Cardiac septum (tissue), 1 donor: ENCODE measurements at places on chromosomes 5 and 9.

- no peak for DNase-seq
Measured at GRCh38 chr9:93059011-93059714, 662 bp downstream of the SUSD3 start.

DNA sequence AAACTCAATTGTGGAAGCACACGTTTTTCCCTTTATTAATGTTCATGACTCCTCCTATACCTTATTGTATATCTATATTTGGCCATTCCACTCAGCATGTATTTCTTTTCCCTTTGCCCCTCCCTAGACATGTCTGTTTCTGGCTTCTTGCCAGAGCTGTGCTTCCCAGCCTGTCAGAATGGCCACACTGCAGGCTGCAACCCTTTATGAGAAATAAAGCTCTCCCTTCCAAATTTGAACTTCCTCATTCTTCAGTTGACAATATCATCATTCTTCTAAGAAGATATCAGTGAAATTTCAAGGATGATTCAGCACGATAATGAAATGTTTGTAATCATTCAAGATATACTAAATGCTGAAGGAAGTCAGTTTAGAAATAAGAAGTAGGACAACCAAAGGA lies 107.6 kb upstream of the PRSS3 start:
- no peak for DNase-seq

GRCh38 chr9:85521371-85522197 lies 220.2 kb downstream of the AGTPBP1 start:
- no peak for DNase-seq

DNA sequence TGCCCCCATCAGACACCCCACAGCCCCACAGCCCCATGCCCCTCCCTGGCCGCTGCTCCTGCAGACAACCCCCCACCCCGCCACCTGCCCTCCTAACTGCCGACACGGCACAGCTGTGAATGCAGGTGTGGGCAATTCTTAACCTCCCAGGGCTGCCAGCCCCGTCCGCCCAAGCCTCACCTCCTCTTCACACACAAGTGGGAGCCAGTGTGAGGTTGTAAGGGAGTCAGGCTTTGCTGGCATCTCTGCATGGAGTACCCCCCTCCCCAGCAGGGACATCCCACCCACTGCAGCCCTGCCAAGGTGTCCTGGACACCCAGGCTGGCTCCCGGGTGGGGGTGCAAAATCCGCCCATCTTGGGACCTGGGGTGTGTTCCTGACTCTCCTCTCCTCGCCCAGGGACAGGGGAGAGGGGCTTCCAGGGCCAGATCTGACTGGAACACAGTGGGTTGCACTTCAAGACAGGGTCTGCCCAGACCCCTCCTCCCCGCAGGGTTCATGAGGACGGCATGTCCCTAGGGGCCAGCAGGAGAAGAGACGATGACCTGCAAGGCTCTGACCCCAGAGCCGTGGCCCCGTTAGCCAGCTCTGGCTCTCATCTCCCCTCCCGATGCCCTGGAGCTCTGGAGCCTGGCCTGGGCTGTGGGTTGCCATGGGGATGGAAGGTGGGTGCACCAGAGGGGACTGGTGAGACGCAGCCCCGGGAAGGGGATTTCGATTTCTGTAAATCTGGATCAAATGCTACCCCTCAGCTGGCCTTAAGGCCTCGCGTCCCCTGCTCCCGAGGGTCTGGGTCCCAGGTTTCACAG lies 34.4 kb downstream of the SARDH start:
- peak; percentile 66 for DNase-seq

- no peak for DNase-seq
Measured at GRCh38 chr9:33185858-33186257, 18.7 kb upstream of the B4GALT1 start.

- DNase-seq: no peak
Measured at GRCh38 chr5:74638970-74639806, 1.3 kb downstream of the ENC1 start.

DNA sequence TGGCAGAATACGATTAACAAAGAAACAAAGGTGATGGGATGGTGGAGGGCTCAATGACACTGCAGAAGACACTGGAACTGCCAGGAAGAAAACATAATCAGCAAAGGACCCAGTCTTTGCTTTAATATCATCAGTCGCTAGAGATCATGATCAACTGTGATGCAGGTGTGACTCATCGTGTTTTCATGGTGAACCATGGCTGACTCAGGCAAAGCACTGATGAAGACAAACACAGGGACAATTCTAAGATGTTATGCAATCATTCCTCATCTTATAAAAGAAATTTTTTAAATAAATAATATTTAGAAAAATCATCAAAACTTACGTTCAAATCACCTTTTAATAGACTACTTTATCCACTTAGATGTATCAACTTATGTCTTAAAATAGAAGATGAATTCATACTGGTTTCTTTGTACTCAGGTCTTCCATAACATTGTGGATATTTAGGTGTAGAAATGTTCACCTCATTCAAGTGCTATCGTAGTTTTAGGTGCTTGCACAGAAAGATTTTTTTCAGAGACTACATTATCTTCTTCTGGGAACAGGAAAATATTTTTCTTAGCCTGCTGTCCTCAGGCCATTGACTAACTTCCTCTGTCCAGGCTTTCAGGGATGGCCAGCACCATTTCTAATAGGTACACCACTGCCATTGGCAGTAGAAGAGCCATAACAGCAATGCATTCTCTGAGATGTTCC lies 673.4 kb upstream of the MEF2C start:
- no peak for DNase-seq

- DNase-seq: no peak
Measured at GRCh38 chr9:92266486-92266885, 27.0 kb downstream of the IARS1 start.

- DNase-seq: no peak
Measured at GRCh38 chr5:71563161-71563560, 24.0 kb upstream of the MCCC2 start.

DNA sequence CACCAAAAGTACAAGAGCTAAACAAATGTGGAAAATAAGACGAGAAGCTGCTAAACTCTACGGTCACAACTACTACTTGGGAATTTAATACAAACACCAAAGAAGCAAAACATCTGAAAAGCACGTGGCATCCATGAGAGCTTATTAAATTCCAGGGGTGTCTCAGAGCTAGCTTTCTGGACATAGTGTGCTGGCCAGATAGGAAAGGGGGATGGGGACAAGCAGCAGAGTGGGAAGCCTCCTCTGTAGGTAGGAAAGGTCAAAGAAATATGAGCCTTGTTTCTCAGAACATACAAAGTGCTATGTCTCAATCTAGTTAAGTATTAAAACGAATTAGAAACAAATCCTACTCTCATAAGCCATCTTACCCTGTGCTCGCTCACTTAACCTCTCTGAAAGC lies 51.3 kb upstream of the GOLPH3 start:
- DNase-seq: no peak

- DNase-seq: no peak
Measured at GRCh38 chr9:90815944-90816357, 14.3 kb downstream of the SYK start.

DNA sequence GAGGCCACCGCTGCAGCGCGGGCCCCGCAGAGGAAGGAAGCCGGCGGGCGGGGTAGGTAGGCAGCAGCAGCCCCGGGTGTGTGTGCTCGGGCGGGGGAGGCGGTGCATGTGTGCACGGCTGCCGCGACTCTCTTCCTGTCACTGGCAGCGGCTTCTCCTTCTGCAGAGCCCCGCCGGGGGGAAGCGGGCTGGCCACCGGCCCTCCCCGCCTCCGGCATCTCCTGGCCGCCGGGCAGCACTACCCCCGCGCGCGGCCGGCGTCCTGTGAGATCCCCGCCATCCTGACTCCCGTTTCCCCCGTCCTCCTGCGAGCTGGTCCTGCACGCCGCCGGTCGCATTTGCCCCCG lies 315 bp downstream of the PIK3R1 start:
- DNase-seq: no peak

DNA sequence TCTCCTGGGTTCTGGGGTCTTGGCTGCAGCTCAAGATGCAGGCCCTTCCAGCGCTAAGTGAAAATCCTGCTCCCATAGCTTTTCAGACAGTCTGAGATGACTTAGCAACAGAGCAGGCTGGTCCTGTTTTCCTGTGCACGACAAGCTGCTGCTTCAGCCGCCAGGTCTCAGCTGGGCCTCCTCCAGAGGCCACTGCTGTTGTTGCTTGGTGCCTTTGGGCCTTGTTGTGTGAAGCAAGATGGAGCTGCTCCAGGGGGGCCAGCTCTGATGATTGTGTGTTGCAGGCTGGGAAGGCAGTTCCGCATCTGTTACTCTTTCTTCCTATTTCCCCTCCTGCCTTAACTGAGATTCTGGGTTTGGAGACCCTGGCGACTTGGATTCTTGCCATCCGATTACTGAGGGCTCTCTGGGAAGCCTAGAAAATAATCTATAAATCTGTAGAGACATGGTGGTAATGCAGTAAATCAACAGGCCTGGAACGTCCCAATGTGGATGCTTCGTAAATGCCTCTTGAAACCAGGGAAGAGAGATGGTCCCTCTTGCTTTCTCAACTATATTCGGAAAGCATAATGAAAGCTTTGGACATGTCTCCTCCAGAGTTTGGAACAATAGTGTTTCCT lies 3.2 kb downstream of the MAP1B start:
- DNase-seq: no peak

DNA sequence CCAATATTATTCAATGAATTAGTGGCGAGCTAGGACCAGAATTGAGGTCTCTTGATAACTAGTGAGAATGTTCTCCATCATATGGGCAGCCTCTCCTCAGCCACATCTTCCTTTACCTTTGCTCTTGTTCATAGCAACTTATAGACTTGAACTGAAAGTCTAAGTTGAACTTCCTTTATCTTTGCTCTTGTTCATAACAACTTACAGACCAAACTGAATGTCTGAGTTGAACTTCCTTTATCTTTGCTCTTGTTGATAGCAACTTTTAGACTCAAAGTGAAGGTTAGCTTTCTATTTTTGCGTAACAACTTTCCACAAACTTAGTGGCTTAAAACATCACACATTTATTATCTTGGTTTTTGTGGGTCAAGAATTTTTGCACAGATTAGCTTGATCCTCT lies 146.4 kb upstream of the C9orf72 start:
- DNase-seq: no peak

DNA sequence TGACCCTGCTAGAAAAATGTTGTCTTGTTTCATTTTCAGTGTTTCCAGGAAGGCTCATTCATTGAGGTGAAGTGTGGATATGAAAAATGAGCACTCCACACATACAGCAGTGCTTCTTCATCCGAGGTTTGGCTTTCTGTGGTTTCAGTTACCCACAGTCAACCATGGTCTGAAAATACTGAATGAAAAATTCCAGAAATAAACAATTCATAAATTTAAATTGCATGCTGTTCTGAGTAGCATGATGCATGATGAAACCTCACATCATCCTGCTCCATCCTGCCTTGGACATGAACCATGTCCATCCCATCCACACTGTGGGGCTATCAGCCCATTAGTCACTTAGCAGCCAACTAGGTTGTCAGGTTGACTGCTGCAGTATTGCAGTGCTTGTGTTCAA lies 10.4 kb upstream of the SLC45A2 start:
- DNase-seq: no peak

GRCh38 chr5:51977014-51977413 lies 593.8 kb downstream of the ISL1 start:
- DNase-seq: no peak

DNA sequence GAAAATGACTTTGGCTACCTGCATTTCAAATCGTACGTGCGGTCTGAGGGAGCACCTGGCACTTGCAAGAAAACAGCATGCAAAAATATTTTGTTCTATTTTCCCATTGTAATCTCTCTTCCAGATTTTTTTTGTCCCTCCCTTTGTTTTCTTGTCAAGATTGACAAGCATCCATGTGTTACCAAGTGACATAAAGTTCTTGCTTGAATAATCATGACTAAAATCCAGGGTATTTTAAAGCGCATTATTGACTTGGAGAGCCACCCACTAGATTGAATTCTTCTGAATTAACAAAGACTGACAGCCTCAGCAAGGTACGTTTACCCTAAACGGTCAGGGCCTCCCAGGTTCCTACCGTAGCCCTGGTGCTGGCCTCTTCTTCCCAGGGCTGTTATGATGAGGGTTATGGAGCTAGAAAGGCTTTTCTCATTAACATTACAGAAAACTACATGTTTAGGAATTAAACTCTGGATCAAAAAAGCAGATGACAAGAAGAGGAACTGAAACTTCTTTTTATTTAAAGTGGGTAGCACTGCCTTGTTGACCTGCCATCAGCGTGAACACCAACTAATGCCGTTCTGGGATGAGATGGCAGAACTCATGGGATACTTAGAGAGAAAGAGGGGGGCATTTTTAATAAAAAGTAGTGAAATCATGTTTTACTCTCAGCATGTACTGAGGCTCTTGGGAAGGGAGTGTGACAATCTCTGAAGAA lies 297.0 kb downstream of the EFNA5 start:
- no peak for DNase-seq

- DNase-seq: no peak
Measured at GRCh38 chr5:100590867-100591266, 55.7 kb downstream of the FAM174A start.

DNA sequence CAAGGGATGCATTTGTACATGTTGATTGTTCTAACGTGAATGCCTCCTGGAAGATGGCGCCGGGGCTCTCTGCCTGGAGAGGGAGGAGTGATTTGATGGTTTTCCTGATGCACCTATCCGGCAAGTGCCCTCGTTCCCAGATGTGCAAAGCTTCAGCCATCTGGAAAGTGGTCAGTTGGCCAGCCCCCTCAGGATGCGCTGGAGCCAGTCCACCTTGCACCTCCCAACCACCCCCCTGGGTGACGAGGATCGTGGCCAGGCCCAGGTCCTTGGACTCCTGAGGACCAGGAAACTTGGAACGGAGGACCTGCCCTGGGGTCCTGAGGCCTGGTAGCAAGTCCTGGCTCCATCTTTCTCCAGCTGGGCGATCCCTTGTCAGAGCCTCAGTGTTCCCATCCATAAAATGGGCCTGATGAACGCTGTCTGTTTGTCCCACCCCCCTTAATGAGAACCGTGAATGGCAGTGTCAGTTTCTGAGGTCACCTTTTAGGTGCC lies 23.6 kb upstream of the RNU6ATAC start:
- peak; percentile 46 for DNase-seq

DNA sequence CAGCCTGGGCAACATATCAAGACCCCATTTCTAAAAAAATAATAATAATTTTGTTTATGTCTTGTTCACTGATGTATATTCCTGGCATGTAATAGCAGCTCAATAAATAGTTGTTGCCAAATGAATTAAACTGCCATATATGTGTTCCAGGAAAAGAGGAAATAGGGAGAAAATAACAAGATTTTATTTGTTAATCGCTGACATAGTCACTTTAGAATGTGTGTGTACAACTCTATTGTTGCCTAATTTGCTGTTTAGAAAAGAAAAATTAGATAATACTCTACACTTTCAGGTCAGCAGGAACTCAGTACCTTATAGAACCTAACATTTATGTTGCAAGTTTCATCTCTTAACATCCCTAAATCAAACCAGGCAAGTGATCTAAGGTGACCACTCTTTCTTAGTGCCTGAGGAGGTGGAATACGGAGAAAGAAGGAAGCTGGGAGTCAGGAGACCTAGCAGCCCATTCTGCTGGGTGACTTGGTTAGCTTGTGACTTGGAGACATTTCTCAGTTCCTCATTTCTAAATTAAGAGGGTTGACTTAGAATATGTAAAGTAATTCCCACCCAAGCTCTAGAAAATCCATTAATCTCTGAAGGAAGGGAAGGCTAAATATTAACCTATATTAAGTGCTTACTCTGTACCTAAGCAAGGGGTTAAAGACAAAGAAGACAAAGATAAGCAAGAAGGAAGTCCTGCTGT lies 110.3 kb upstream of the IQGAP2 start:
- DNase-seq: no peak
